ENCODE measurements at places on chromosomes 6 and 20.

GRCh38 chr6:150767161-150767560, 98.3 kb upstream of the MTHFD1L start:
- DNase-seq, result no peak

DNA sequence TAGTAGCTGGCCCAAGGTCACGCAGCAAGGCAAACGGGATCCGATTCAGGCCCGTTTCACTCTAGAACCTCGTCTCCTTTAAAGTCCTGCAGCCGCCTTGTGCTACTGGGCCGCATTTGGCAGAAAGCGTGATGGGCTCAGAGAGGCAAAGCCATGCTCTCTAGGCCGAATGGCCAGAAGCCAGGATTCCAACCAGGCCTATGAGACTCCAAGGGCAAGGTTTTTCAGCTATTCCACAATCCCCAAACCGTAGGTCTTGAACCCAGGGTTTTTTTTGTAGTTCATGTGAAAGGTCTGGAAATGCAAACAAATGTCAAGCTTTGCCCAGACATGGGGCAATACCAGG, 174.1 kb downstream of the PREX1 start:
- DNase-seq, result no peak

GRCh38 chr20:52448513-52449232, 257.1 kb upstream of the ZFP64 start:
- no peak for DNase-seq

GRCh38 chr6:166635013-166635970, 8.2 kb upstream of the RPS6KA2 start:
- no peak for DNase-seq

DNA sequence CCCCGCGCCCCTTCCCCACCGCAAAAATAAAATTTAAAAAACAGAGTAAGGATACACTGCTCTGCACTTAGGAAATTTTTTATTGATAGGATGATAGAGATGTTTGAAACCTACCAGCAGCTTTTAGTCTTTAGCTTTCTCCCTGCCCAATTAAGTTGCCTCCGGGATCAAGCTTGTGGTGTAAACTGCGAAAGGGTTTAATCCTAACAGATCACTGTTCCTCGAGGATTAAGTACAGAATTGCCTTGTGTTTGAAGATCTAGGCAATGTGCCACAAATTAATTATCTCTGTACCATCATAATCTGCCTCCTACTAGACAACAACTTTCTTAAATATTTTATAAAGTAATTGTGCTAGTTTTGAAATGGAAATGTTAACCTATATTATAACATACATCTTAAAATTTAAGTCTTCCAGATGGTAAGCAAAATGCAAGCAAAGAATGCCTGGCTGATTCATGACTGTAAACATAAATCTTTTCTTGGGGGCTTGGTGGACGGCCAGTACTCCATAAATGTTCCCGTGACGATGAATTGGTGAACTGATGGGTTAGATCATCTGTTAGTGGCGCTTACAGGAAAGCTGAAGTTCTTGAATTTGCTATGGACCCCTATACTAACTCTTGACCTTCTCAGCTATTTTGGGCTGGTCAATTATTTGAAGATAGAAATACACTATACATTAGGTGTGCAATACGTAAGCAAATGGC, 58.0 kb upstream of the ARHGAP18 start:
- DNase-seq, result no peak
